ENCODE measurements at places on chromosomes 12 and 14.

DNA sequence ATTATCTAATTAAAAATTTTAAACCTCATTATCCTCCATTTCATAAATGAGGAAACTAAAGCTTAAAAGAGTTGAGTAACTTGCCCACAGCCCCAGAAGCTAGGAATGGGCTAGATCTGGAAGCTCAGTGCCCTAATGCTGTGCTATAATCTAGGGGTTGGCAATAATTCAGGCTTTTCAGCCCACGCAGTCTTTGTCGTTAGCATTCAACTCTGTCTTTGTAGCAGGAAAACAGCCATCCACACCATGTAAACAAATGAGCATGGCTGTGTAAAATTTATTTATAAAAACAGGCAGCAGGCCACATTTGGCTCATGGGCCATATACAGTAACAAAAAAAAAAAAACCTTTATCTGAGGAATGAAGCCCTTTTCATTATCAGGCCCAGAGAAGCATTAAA, 92.4 kb upstream of the OVCH1 start:
- no peak for DNase-seq

DNA sequence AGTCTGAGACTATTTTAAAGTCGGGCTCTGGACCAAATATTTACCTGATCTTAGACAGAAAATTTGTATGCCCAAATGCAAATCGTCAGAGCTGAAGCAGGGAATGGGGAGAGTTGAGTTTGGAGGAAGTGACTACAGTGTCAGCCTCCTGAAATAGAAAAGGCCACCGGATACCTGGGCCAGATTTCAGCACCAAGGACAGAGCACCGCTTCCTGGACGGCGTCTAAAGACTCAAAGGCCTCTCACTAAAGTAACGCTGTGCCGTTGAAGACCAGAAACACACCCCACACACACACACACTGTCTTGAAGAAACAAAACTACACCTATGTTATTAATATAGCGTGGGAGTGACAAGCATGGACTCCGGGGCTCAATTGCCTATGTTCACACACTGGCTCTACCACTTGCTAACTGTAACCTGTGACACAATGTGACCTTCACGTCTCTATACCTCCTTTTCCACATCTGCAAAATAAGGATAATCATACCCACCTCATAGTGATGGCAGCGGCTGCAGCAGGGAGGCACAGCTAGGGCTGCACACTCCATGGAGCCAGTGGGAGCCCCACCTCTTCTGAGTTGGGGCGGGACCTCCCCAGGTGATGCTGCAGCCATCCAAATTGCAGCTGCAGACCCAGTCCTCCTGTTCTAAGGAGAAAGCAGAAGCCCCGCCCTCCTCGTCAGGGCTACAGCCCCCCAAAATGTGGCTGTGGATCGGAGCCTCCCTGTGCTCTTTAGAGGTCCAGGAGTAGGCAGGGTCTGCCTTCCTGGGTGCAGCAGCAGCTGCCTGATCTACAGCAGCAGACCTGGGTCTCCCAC, 35.6 kb downstream of the KRT76 start:
- no peak for DNase-seq

- no peak for DNase-seq
Measured at GRCh38 chr14:96136371-96137005, 68.2 kb upstream of the BDKRB2 start.

- no peak for DNase-seq
Measured at GRCh38 chr12:48527891-48528670, 2.6 kb downstream of the OR8S1 start.

GRCh38 chr12:131675126-131676080, 35.5 kb upstream of the SFSWAP start:
- no peak for DNase-seq

All from cortex of kidney (tissue), 1 donor.